Stimulated activated CD8-positive, alpha-beta memory T cell treated with anti-CD3 and anti-CD28 coated beads, Interleukin-4, amount 100 ng/mL, for 24 hours (primary cell): ENCODE measurements at places on chromosomes 4 and X.

- no peak for DNase-seq
These were observed 12.8 kb downstream of the SCD5 start for GRCh38 chr4:82785611-82786400.

GRCh38 chr4:136900696-136901095 lies 631.6 kb downstream of the PCDH18 start:
- DNase-seq = no peak

- DNase-seq = no peak
These were observed 790.8 kb downstream of the PCDH18 start for GRCh38 chr4:136741468-136741867.

DNA sequence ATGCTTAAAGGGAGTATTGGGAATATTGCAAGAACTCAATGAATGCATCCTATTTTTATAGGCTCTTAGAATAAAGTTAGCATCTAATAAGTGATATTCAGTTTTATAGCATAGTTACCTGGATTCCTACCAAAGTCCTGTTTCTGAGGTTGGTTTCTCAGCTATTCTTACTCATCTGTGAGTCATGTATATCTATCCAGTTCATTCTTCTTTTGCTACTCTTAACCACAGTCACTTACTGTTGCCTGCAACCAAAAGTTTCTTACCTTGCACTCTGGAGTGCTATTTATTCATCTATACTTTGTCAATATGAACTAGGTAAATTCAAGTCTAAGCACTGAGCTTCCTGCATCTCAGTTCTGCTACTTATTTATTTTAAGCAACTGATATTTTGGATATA lies 322.5 kb downstream of the HS3ST1 start:
- DNase-seq = no peak

DNA sequence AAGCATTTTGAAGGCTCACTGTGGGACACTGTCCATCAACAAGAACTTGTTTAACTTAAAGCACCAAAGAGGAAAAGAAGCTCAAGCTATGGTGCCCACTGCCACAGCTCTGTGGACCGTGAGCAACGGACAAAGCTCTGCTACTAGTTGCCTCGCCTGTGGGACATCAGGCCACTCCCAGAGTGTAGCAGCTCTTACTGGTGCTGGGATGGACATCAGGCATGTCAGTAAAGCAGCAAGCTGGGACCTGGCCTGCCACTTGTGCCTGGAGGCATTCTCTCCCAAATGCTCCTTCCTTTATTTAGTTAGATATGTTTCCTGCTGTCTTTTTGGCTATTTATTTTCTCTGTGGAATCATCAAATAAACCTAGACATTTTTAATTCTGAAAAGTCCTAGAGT lies 46.7 kb downstream of the TMEM154 start:
- DNase-seq = no peak

GRCh38 chr4:137997496-137997895 lies 244.7 kb downstream of the SLC7A11 start:
- no peak for DNase-seq

- no peak for DNase-seq
These were observed 55.5 kb upstream of the PCDH18 start for GRCh38 chr4:137587796-137588195.
